ENCODE measurements at places on chromosomes 4 and X.

GRCh38 chrX:153974003-153974725, 1.6 kb downstream of the TMEM187 start:
- no peak for DNase-seq

DNA sequence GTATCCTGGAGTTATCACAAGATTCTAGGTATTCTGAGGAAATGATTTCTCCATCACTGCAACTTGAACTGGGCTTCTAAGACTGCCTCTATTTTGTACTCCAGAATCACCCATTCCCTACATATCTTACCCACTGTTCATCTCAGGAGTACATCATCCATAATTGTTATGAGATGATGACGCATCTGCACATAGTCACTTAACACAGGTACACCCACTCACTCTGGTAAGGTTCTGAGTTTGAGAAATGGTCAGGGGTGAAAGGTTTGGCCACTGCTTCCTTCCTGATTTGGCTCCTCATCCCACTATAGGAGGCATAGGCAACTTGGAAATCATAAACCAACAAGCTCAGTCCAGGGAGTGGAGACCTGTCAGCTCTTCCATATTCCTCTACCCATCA, 143.9 kb downstream of the GLRA2 start:
- no peak for DNase-seq

DNA sequence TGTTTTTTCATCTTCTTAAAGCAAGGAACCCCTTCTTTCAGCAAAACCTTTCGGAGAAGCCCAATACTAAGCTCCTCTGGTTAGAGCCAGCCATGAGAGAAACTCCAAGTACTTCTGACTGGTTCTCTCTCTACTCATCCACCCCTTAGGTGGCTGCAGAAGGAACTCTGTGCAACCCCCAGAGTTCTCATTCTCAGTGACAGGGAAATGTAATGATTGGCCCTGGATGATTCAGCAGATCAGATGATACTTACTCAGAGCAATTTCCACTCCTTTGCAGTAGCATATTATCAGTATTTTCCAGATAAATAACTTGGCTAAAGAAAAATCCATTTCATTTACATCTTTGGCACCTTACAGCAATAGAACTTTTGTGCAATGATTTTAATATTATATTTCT, 3.2 kb downstream of the SPP1 start:
- no peak for DNase-seq

- no peak for DNase-seq
Measured at GRCh38 chrX:54640736-54641135, 110.7 kb downstream of the GNL3L start.

GRCh38 chrX:39253551-39253950, 452.3 kb downstream of the MID1IP1 start:
- DNase-seq, result no peak

DNA sequence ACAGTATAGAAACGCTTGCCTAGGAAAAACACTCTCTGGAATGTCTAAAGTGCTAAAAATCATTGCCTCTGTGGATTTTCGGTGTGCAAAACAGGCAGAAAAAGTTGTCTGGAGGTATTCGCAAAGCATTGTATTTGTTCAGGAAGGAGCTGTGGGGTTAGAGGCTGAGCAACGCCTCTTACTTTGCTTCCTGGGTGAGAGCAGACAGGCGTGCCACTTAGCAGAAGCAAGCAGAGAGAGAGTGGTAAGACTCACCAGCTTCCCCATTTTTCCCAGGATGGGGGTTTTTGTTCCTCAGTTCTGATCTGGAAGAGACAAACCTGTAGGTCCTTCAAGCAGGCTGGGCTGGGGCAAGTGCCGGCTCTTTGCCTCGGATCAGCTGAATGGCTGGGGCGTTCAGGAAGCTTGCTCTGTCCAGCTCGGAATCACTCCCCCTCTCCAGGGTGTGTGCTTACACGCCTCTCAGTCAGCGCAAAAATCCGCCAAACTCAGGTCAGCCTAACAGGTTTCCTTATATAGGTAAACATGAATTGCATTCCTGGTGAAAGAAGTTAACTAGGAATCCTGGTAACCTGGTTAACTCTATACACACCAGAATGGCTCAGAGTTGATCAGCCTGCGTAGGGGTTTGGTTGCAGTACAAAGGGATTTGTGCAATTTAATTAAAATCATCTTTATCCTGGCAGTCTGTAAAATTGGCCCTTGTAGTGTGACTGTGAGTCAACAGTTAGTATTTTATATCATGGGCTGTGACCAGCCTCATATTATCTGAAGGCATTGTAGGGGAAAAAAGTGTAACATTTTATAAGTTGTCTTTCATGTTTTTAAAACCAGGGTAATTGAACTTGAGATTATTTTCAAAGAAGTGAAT, 213.1 kb upstream of the MID1 start:
- DNase-seq, result peak; percentile 1

DNA sequence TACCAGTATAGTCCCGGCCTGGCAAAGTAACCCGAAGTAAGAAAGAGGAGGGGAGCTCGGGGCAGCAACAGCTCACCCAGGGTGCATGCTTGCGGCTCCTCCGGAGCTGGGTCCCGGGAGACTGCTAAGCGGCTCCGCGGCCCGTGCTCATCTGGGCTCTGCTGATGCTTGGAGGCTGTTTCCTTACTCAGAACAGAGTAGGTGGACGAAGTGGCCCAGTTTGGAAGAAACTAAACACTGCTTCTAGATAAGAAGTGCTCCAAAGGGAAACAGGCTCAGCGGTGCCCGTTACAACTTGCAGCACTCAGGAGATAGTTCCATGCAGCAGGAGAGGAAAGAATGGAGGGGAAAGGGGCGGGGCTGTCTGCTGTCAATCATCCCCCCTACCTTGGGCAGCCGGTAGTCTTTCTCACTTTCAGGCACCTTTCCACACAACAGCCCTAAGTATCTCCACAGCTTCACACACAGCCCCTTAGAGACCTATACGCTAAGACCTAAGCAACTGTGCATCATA, at the start of gene COL4A6:
TSS of gene COL4A6 (minus strand) at position 313 of the 514 bp plus-strand sequence. CDS start at position 87, 226 bp downstream.
- DNase-seq, result no peak

DNA sequence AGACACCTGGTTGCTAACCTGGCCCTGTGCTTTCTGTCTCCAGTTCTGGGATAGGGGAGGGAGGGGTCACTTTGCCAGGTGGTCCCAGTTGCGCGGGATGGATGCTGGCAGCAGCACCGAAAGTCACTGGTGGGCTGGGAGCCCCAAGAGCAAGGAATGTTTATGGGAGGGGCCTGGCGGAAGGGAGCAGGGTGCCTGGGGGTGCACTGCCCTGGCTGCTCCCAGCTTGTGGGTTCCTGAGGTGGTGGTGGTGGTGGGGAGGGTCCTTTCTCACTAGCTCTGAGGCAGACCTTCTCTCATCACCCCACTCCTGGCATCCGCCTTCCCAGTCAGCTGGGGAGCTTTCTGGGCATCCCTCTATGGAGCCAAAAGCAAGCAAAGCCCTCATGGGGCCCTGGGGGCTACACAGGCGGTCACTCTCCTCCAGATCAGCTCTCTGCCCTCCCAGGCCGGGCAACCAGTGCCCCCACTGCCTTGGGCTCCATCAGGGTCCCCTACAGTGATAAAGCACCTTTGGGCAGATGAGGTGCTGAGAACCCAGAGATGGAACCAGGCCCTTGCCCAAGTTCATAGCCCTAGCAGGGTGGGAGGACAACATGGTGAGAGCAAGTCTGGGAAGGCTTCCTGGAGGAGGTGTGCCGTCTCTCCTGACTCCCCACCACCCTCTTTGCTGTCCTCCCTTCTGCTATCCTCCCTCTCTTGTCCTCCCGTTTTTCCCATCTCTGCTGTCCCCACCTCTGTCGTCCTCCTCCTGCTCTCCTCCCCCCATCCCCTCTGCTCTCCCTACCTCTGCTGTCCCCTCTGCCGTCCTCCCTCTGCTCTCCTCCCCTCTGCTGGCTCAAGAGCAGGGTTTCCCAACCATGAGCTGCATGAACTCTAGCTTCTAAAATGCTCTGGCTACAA, 16.0 kb downstream of the FGFR3 start:
- DNase-seq, result no peak

DNA sequence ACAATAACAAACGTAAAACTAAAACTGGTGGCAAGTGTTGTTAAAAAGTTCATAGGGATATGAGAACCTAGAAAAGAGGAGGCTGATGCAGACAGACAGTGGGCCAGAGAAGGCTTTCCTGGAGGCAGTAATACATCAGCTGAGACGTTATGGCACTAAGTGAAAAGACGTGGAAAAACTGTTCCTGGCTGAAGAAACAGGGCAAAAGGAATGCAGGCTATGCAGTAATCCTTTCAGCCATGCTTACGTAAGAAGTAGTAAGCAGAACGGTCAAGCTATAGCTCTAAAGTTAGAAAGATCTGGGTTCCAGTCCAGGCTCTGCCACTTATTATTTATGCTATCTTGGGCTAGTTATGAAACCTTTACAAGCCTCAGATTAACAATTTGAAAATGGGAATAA, 6.4 kb downstream of the LAMTOR3 start:
- DNase-seq, result no peak

DNA sequence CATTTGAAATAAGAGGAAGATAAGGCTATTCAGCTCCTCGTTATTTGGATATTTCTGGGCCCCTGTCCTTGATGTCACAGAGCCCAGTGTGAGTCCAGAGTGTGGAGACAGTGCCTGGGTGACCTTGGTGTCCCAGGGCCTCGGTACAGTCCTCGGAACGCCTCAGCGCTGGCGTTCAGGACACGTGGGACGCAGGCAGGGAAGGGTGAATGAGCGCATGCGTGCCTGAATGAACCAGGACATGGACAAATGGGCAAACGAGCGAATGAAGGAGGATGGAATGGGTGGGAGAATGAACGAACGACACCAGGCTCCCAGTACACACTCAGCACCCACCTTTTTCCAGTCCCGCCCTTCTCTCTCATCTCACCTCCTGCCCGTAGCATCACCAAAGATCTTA, 44.2 kb downstream of the EVC start:
- DNase-seq, result no peak

DNA sequence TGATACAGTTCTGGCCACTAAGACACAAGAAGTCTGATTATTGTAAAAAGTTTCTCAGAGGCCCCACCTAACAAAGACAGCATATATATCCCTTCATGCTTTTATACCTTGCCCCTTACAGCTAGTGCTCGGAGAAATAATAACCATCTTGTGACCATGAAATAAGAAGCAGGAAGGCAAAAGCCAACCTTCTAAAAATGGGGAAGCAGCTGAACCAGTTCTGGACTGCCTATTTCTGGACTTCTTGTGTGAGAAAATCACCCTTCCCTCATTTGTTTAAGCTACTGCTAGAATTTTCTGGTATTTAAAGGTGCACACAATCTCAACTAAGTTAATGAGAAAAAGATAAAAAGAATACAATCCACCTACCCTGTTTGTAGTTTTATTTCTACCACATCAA, 87.5 kb downstream of the CNOT6L start:
- DNase-seq, result no peak

GRCh38 chrX:73683236-73683859, 120.4 kb downstream of the CHIC1 start:
- DNase-seq, result no peak

GRCh38 chrX:137178392-137178791, 144.6 kb upstream of the GPR101 start:
- DNase-seq, result no peak

All from fibroblast of skin of left quadriceps (primary cell).